ENCODE measurements at places on chromosomes 5 and 9.
A peak's percentile ranks its signal among the peaks of the same experiment; 100 is the strongest.

GRCh38 chr9:20552874-20553557 is 69.3 kb downstream of the MLLT3 start:
- no peak for DNase-seq

- DNase-seq, result no peak
These were observed at the start of gene SEMA5A for GRCh38 chr5:9545992-9546851. Gene SEMA5A (minus strand): TSS chr5:9546075. CDS start chr5:9379946, 166,129 bp downstream.

DNA sequence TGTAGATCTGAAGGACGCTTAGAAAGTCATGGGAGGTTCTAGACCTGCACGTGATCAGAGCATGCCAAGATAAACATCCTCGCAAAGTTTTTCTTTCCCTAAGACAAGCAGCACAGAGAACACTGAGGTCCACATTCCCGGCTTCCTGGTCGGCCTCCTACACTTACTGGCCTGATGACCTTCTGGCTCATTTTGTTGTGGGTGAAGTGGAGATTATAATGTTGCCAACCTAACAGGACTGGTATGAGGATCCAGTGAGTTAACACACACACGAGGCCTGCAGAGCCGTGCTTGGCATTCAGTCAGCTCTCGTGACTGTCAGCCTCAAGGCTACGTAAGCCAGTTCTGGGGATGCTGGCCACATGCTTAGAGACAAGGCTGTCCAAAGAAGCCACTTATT is 186.0 kb downstream of the TENT4A start:
- DNase-seq, result peak; percentile 55

DNA sequence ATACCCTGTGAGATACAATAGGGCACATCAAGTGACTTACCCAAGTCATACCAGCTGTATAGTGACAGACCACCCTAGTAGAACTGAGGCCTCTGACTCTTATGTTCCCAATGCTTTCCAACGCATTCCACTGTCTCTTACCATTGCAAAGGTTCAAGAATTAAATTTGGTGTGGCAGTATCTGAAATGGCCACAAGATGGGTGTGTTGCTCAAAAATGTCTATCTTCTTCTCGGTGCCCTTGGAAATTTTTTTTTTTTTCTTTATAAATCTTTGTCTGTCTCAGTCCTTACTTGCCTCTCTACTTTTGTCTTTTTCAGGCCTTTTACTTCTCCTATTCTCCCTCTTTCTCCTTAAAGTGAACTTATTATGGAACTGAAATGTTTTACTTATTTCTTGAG is 48.4 kb downstream of the GPR21 start:
- no peak for DNase-seq

DNA sequence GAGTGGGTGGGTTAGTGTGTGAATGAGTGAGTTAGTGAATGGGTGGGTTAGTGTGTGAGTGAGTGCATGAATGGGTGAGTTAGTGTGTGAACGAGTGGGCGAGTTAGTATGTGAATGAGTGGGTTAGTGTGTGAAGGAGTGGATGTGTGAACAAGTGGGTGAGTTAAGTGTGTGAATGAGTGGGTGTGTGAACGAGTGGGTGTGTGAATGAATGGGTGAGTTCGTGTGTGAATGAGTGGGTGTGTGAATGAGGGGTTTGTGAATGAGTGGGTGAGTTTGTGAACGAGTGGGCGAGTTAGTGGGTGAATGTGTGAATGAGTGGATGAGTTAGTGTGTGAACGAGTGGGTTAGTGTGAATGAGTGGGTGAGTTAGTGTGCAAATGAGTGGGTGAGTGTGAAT is 34.0 kb downstream of the NKD2 start:
- no peak for DNase-seq

- DNase-seq, result no peak
These were observed 21.2 kb upstream of the UNC5A start for GRCh38 chr5:176788941-176789872.

DNA sequence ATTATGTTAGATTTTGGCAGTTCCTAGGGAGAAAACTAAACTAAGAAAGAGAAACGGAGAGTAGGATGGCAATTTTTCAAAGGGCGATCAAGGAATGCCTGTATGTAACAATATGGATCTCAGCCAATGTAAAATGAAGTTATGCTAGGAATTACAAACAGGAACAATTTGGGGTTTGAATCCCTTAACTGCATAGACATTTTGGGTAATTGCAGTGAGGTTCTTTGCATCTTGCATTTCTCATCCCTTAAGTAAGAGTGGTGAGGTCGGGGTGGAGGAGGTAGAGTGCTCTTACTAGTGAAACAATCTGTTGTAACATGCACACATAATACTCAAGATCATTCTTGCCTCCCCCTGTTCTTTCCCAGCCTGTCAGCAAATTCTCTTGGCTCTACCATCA is 137.6 kb downstream of the NPR3 start:
- DNase-seq, result no peak

GRCh38 chr9:84278130-84278529 is 62.4 kb downstream of the SLC28A3 start:
- DNase-seq, result no peak

GRCh38 chr9:14747111-14747510 is 24.6 kb upstream of the CER1 start:
- no peak for DNase-seq

DNA sequence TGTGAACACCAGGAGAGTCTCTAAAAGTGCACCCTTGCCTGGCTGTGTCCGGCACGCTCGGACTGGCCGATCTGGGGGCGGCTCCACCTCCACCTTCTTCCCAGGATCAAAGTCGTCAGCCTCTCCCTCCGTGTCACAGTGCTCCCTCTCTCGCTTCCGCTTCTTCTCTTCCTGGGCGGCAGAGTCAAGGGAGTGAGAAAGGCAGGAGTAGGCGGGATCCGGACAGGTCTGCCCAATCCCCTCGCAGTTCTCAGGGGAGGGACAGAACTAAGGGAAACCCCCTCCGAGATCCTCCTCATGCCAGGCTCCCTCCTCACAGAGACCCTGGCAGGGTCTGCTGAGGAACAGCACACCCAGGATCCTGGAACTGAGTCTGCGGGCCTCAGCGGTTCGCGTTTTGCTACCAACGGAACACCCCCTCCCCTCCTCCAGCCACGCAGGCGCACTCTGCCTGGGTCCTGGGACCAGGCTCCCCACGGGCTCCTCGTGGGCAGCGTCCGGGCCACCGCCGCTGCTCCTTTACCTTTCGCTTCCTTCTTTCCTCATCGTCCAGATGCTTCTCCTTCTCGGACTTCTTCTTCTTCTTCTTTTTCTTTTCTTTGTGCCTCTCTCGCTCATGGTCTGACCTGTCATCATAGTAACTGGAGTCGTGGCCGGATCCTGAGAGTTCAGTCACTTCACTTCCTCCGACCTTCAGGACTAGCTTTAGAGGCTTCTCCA is 1.3 kb downstream of the BRD9 start:
- DNase-seq, result no peak

DNA sequence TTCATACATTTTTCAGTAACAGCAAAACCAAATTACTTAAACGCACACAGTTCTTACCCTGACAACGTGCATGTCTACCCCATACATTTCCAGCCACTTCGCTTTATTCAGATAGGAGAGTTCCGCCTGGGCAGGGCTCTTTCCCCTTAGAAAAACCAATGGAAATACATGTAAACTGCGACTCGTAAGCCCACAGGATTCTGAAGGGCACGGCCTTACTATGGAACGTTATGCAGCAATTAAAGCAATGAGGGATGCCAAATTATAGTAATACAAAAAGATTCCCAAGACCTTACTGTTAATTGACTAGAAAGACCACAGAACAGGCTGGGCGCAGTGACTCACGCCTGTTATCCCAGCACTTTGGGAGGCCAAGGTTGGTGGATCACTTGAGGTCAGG is 64.5 kb downstream of the EPB41L4B start:
- DNase-seq, result no peak

GRCh38 chr5:178869577-178869976 is 9.8 kb downstream of the ZNF354B start:
- DNase-seq, result no peak

DNA sequence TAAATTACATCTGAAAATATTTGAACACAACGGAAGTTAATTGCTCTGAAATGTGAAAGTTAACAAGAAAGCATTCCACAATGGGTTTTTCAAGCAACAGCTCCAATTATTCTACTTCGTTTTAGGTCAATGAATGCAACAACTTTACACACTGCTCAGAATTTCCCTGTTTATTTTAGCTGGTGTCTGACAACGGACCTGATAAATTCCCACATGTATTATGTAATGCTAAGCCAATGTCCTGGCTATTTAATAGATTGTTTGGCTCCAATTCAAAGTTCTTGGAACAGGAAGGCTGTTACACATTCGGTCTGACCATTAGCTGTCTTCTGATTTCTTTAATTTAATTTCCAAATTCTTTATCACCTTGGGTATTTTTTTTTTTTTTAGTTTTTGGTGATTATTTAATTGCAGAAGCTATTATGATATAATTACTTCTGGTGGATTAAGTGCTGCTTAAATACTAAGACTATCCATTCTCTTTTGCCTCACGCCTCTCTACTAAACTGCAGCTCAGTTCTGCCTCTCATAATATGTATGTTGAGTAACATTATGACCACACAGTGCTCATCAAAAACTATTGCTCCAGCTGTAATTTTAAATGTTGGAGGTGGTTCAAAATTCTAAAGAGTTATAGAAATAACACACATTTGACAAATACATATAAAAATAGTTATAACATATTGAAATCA is 57.9 kb downstream of the MEF2C start:
- DNase-seq, result no peak

DNA sequence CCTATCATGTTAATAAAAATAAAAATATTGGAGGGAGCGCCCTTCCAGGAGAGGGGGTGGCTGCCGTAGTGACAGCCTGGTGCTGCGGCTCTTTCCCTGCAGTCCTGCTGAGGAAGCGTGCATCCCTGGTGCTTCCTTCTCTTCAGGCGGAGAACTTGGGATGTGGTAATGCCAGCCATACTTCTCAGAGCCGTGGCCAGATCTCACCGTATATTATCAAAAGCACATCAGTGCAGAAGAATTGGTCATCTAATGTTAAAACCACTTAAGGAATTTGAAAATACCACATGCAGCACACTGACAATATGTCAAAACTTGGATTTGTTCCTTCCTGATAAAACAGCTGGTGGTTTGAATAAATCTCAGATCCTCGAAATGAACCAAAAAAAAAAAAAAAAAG is 17.7 kb downstream of the C9orf40 start:
- no peak for DNase-seq

DNA sequence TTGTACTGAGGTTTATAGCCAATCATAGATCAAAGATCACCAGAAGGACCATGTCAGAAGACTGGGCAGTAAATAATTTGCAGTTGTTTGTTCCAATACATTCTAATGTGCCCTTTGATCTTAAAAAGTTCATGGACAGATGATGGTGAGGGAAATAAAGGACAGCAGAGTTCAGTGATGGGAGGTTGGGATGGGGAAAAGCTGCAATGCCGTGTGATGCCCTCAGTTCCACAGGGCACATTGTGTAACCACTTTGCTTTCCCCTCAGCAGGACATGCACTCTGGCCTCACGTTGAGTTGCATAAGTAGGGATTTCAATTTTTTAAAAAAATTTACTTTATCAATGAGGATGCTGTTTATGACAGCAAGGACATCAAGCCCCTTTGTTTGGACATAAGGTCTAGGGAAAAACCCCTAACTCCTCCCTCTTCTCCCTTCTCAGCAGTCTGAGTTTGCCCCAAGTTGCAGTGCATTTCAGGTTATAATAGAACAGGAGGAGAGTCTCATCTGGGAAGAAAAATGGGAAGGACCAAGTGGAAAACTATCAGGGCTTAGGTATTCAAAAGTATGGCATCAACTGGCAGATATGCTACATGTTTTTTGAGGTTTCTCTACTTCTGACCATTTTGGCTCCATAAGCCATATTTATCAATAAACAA is 83.1 kb upstream of the TMED7 start:
- DNase-seq, result no peak

All from NCI-H1092 (cell line).